ENCODE measurements at places on chromosomes 1 and 21.

GRCh38 chr21:20445971-20446370 is 552.2 kb upstream of the NCAM2 start:
- DNase-seq = peak; percentile 20

- no peak for DNase-seq
Measured at GRCh38 chr21:40792691-40793456, 54.1 kb downstream of the DSCAM start.

DNA sequence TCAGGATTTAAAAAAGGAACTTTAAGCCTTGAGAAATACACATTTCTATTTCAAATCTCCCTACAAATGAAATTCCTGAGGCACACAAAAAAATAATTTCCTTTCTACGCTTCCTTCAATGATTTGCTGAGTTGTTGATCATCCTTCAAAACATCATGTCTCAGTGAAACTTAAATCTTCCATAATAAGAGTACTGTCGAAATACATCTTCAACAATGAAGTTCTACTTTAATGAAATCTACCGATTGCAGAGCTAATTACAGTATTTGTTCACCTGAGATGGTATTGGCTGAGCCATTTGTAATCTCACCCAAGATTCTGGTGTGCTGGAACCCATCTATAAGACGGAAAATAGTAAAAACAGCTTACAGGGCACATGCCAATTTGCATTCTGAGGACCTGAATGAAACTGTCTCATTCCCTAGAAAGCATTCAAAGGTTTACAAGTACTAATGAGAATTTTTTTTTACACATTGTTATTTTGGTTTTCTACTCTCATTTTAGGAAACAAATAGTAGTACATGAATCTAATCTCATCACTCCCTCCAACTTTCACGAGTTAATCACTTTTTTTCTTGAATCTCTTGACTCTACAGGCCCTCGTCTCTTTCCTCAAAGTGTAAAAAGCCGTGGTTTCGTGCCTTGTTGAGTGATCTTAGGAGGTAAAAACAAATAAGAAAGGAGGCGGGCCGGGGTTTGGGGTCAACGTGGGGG is 1.1 kb downstream of the CHML start:
- peak; percentile 12 for DNase-seq

GRCh38 chr1:117032681-117033539 is 27.2 kb upstream of the TTF2 start:
- no peak for DNase-seq

GRCh38 chr1:205991237-205991636 is 12.0 kb downstream of the RAB7B start:
- DNase-seq = no peak

GRCh38 chr1:53616511-53616910 is 122.5 kb downstream of the GLIS1 start:
- no peak for DNase-seq

- peak; percentile 18 for DNase-seq
Measured at GRCh38 chr1:158147401-158147800, 33.3 kb upstream of the CD1D start.

GRCh38 chr1:71737768-71738167 is 544.6 kb downstream of the NEGR1 start:
- no peak for DNase-seq

DNA sequence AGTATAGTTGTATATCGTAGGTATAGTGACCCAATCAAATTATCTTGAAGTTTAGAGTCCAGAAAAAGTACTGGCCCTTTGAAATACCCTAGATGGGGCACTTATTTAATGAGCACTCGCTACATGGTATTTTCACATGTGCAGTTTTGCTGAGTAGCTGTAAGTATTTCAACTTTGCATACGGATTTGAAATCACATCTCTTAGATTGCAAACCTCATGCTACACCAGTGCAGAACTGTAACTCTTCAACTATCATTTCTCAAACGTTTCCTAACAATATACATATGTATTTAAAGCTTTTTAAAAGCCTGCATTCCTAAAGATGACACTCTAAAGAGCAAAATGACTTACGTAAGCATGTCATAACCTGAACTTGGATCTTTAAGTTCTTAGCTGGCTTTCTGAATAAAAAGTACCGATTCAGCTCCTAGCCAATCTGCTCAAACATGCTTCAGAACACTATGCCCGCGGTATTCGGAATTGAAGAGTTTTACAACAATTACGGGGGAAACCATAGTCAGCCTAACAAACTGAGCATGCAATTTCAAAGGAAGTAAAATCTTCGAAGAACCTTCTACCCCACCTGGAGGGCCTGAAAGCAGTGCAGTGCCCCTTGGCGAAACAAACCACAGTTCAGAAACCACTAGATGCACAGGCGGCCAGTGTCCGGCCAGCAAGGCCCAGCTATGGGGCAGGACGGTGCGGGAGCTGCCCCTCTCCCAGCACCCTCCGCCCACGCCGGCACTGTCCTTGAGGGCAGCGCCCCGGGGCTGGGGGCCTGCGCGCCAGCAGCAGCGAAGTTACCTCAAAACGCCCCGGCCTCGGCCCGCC is 863 bp downstream of the FH start:
- peak; percentile 25 for DNase-seq

DNA sequence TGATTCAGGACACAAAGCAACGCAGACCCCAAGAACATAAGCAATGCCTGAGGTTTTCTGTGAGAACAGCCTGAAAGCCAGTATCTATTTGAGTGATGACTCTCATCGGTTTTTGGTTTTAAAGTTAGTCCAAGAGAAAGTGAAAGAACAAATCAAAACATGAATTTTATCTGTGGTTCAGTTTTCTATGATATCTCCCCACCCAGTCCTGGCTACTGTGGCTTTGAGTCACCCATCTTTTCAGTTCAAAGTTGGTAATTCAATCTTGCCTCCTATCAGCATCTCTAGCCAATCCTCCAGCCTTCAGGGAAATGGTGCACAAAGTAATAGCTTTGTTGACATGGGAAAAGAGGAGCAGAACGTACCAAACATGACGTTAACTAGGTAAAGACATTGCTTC is 40.5 kb upstream of the KRTAP19-8 start:
- peak; percentile 9 for DNase-seq

- DNase-seq = peak; percentile 28
Measured at GRCh38 chr1:34164771-34165391, at the start of gene CSMD2. Gene CSMD2, minus strand, starts transcription at chr1:34165230. Its CDS starts 133 bp downstream, at chr1:34165097.

DNA sequence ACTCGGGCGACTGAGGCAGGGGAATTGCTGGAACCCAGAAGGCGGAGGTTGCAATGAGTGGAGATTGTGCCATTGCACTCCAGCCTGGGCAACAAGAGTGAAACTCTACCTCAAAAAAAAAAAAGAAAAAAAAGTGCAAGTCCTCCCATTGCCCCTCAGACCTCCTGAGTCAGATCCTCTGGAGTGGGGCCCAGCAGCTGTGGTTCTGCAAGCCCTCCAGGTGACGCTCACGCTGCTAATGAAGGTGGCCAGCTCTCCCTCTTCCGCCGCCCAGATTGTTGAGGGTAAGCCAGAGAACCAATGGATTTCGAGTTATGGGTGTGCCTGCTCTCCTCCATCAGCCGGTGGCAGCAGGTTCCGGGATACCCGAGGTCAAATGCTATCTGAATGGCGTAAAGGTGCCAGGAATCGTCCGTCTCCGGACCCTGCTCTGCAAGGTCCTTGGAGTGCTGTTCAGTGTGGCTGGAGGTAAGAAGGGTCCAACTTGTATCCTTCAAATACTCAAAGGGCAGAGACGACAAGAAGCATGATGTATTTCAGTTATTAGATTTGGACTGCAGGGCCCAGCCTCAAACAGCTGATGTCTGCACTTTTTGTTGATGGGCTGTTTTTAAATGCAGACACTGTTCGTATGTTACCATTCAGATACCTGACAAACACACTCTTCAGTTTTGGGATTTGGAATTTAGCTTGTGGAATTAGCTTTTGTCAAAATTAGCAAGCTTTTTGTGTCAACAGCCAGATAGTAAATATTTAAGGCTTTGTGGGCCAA is 17.6 kb downstream of the CLCN6 start:
- no peak for DNase-seq

GRCh38 chr1:41423511-41424191 is 60.8 kb downstream of the EDN2 start:
- DNase-seq = no peak

DNA sequence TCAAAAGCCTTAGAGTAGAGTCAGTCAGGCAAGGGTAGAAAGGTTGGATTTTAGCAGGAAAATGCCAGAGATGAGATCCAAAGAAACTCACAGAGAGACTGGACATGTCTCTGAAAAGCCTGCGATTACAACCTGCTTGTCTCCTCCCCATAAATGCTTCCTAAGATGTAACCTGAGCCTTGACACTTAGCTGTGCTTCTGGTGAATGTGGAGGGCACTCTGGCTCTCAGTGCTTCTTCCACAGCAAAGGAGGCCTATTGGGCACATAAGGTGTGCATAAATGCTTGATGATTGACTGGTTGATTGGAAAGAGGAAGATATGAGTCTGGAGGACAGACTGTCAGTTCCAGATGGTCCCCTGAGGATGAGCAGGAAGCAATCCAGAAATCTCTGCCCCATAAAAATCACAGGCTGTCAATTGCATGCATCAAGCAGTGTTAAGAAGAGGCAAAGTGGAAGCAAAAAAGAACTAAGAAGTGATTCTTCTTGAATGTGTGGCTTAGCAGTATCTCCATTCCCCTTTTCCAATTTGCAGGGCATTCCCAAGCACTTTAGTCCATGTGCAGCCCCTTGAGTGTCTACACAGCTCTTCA is 236.2 kb upstream of the RRP15 start:
- DNase-seq = no peak

Measured in amniotic epithelial cell (primary cell).